ENCODE measurements at places on chromosomes 7 and 10.

DNA sequence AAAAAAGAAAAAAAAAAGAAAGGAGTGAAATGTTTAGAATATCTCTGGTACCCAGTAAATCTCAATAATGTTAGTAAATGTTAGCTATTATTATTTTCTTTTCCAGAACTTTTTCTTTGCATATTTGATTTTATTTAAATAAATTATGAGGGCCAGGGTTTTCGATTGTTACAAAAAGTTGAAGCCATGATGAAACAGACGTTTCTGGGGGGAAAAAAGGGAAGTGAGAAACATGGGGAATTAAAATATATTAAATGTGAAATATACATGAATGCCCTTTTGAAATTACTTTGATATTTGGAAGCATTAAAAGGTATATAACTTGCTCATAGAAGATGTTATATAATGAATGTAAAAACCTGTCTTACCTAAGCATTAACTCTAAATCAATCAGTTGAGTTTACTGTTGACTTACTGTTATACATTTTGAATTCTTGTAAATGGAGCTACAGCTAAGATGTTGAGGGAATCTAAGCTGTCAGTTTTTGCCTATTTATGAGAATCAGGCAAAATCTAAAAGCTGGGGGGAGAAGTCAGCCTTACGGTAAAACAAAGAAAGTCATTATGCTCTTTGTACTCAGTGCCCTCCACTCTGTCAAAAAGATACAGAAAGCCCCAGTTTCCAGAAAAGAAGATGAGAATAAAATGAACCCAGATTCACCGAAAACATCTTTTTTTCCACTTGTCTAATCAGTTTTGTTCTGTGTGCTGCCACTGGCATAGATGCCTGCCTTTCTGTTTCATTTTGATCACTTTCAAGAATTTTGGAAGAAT lies 30.0 kb upstream of the KDM7A start:
- no peak for DNase-seq

- no peak for DNase-seq
These were observed 178.7 kb downstream of the AHR start for GRCh38 chr7:17477182-17477581.

DNA sequence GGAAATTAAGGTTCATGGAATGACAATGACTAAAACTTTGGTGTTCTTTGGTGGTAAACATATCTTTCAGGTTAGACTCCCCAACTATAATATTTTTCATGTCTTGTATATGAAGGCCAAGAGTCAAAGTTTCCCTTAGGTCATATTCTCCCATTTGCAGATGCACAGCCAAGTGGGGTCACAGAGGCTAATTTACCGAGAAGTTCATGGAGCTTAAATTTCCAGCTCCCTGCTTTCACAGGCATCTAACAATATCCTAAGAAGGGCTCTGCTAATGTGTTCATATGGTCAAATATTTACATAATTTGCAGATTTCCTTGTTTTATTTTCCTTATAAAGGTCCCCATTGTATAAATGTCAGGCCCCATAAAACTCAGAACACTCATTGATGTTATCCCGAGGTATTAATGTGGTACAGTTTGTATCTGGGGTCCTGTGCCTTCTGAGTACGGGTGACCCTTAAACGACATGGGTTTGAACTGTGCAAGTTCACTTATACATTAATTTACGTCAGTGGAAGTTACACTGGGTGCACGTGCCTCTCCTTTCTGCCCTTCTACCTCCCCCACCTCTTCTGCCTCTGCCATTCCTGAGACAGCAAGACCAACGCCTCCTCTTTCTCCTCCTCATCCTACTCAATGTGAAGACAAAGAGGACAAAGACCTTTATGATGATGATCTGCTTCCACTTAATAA lies 185.9 kb upstream of the HPS1 start:
- DNase-seq = no peak

GRCh38 chr7:158821171-158822031 lies 7.9 kb downstream of the ESYT2 start:
- DNase-seq = no peak

GRCh38 chr7:128299109-128299607 lies 44.5 kb downstream of the RBM28 start:
- DNase-seq = no peak

DNA sequence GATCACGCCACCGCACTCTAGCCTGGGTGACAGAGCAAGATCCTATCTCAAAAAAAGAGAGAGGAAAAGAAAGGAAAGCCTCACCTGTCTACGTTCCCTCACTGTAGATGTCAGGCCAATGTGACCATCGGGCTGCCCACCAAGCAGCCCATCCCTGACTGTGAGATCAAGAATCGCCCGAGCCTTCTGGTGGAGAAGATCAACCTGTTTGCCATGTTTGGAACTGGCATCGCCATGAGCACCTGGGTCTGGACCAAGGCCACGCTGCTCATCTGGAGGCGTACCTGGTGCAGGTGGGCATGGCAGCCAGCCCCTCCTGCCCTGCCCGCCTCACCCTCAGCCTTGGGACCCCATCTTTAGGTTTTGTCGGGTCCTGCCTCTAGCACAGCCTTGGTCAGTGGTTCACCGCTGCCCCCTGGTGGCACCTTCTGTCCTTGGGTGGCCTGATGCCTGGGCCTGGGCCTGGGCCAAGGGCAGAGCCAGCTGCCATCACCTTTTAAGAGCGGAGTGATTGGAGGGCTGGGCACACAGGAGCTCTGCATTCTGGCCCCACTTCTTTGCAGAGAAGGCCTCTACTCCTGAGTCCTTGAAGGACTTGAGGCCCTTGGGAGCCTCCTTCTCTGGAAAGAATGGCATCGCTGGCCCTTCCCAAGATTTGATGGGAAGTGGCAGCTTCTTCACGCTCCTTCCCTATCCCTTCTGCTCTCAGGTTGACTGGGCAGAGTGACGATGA lies 14.4 kb upstream of the AHCYL2 start:
- DNase-seq = peak; percentile 83

- no peak for DNase-seq
These were observed 598.5 kb downstream of the SDK1 start for GRCh38 chr7:3899559-3899991.

- no peak for DNase-seq
These were observed 90.3 kb downstream of the BTRC start for GRCh38 chr10:101444058-101444898.

DNA sequence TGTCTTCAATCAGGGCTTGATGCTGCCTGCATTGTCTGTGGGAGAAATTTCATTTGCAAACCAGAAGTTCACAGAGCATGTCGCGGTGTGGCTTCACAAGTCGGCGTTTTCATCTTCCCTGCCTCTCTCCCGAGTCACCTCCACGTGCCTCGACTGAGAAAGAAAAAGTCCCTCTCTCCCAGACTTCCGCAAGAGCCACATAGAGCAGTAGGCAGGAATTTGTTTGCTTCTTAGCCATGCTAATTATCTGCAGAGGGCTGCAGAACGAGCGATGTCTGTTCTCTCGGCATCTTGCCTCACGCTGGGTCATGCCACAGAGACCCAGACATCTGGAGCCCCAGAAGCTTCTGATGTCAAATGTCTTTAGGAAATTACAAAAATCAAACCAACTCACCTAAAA lies 272.2 kb downstream of the TCF7L2 start:
- no peak for DNase-seq

- DNase-seq = no peak
These were observed 67.5 kb downstream of the CHST15 start for GRCh38 chr10:124025660-124026588.

DNA sequence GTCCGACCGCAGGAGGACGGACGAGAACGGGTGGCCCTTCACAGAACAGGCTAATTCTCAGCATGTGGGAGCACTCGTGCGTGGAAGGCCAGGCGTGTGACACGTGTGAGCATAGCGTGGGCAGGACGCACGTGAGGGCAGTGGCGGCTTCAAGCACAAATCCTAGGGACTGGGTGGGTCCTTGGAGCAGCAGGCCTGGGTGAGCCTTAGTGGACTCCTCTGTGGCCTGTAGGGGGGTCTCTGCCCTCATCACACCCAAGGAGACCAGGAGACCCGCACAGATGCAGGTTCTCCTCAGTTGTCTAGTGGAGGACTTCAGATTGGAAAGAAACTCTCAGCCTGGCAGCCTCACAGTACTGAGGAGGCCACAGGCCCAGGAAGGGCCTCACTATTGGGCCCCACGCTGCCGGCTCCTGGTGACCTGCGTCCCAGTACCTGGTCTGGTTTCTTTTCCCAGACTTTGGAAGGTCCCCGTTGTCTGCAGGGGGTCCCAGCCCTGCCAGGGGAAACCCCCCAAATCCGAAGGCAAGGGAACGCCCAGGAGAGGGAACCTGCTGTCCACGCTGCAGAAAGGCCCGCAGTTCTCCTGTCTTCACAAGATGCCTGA lies 49.1 kb upstream of the FAM20C start:
- no peak for DNase-seq

DNA sequence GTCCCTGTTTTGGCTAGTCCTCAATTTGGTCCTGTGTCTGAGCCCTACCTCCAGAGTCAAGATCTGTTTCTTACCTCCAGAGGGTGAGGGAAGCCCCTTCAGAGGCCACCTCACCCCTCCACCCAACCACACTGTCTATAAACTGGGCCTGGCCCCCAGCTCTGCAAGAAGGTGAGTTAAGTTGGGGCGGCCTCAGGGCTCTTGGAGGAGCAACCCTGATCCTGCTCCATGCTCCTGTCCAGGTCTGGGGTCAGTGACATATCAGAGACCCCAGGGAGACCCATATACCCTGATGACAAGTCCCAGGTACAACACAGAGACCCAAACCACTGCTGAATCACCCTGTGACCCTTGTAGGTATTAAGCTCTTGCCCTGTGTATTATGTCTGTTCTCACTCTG lies 69.5 kb downstream of the MYL10 start:
- DNase-seq = no peak

DNA sequence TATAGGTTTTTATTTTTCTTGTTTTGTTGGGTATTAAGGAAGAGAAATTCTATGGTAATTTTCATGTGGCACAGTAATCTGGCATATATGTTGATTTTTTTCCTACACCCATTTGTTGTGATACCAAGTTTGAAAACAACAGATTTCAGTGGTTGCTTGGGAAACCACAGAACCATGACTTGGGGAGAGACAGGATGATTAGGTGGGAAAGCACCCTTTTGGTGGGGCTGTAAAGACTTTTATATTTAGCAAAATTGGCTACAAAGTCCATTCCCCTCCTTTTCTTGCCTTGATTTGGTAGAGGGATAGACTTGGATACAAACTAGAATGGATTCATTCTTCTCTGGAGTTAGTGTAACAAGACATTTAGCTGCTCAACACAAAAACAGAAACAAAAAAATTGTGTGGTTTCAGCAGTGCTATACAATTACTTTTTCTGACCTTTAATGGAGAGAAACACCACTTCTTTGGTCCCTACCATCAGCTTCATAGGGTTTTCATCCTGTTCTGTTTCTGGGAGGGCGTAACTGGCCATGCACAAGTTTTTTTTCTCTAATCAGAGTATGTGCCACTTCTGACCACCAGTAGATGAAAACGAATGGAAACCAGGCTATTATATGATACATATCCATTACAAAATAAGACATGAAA lies 52.7 kb downstream of the FIGNL1 start:
- DNase-seq = no peak

- no peak for DNase-seq
These were observed 41.9 kb downstream of the CDK1 start for GRCh38 chr10:60820093-60820754.

- DNase-seq = no peak
These were observed 873.9 kb upstream of the MBL2 start for GRCh38 chr10:53646525-53646924.

- no peak for DNase-seq
These were observed 80.6 kb downstream of the ZEB1 start for GRCh38 chr10:31399631-31400030.

GRCh38 chr10:58743466-58744115 lies 230.9 kb downstream of the BICC1 start:
- no peak for DNase-seq

- DNase-seq = no peak
These were observed 173.3 kb upstream of the ZNF804B start for GRCh38 chr7:88586219-88586618.

- no peak for DNase-seq
These were observed 36.5 kb upstream of the SVIL start for GRCh38 chr10:29671228-29671780.

GRCh38 chr10:11245095-11245479 lies 227.4 kb downstream of the CELF2 start:
- DNase-seq = no peak

GRCh38 chr7:127798769-127799372 lies 146.9 kb downstream of the SND1 start:
- peak; percentile 27 for DNase-seq

- no peak for DNase-seq
These were observed 114.8 kb upstream of the ARID5B start for GRCh38 chr10:61786728-61787127.

DNA sequence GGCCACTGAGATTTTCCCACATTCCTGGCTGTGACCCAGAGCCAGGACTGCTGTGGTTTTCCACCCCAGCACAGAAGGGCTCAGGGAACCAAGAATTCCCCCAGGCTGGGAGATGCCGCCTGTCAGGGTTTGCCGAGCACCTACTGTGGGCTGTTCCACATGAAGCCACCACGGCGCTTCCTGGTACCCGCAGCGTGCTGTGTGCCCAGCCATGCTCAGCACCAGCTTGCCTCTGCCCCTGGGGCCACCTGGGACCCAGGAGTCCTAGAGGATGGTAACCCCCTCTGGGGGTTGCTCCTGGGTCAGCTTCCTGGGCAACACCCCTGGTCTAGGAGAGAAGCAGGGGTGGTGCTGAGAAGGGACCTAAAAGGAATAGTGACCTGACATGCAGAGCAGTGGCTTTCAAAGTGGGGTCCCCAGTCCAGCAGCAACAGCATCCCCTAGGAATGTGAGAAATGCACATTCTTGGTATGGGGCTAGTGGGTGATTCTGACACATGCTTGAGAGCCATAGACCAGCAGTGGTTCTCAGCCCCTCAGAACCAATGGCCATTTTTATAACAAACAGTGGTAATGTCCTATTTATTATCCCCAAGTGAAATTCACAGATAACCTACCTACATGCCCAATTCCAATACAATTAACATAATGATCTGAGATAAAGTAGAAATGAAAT lies 53.4 kb downstream of the TSPAN15 start:
- no peak for DNase-seq

DNA sequence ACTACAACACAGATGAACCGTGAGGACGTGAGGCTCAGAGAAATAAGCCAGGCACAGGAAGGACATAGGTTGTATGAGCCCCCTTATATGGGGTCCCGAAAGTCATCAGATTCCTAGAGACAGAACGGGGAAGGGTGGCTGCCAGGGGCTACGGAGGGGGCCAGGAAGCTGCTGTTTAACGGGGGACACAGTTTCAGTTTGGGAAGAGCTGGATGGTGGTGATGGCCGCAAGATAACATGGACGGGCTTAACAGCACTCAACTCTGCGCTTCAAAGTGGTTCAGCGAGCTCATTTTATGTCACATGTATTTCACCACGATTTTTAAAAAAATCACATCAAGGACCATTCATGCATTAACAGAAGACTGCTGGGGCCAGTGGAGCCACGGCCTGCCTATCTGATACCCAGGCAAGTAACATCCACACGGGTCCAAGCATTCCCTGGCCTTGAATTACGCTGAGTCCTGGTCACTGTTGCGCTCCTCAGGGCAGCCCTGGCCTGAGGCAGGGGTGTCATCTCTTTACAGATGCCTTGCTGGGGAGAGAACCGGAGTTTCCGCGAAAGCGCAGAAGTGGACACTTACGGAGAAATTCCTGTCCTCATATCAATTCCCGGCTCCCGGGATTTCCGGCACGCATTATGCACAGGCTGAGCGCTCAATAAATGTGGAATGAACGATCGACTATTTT lies 1.5 kb downstream of the CARD11 start:
- no peak for DNase-seq

Data from cerebellum (tissue), 4 donors.